ENCODE measurements at places on chromosomes 2 and 18.

- H3K4me3 ChIP-seq = no peak overlapping the region
- DNase-seq = no peak
- no peaks in the 10 kb centered on the region for H3K27me3 ChIP-seq
- H3K4me1 ChIP-seq = peaks cover 23% of the 10 kb centered on the region
These were observed 20.6 kb downstream of the NPAS2 start for GRCh38 chr2:100840519-100840918.

DNA sequence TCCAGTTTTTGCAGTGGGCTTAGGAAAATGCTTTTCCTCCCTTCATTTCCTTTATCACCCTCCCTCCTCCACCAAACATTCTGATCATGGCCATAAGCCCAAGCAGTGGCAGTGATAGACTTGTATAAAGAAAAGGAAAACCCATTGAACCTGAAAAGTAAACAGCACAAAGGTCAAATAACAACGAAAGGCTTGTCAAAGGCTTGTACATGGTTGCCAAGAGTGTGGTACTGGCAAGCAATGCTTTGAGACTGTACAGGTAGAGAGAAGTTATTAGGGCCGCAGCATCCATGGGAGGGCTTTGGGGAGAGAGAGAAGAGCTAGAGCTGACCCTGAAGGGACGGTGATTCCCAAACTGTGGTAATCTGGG lies 2.1 kb upstream of the VWA3B start:
- peaks cover 18% of the 10 kb centered on the region for H3K4me1 ChIP-seq
- no peak overlapping the region for H3K4me3 ChIP-seq
- H3K36me3 ChIP-seq = no peaks in the 10 kb centered on the region
- no peak for DNase-seq

GRCh38 chr2:127530245-127531140 lies 4.2 kb upstream of the IWS1 start:
- H3K27me3 ChIP-seq = no peaks in the 10 kb centered on the region
- H3K4me1 ChIP-seq = peaks cover 7% of the 10 kb centered on the region
- H3K36me3 ChIP-seq = no peaks in the 10 kb centered on the region
- H3K4me3 ChIP-seq = no peak overlapping the region

DNA sequence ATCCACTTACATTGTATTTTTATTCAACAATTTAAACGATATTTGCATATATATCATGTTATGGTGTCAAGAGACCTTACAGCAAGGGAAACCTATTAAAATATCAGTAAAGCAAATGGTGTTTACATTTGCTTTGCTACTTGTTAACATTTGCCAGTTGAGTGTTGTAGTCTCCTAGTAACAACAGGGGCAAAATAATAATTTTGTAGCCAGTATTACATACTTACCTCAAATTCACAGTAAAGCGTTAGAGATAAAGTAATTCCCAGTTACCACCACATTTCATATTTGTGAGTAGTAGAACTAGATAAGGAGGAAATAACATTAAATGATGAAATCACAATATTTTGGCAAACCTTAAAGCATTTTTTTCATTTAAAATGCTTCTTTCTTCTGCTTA lies 71.3 kb downstream of the FASTKD2 start:
- no peaks in the 10 kb centered on the region for H3K27me3 ChIP-seq
- H3K4me3 ChIP-seq = no peak overlapping the region
- no peaks in the 10 kb centered on the region for H3K36me3 ChIP-seq
- no peak for DNase-seq
- peaks cover 31% of the 10 kb centered on the region for H3K4me1 ChIP-seq

DNA sequence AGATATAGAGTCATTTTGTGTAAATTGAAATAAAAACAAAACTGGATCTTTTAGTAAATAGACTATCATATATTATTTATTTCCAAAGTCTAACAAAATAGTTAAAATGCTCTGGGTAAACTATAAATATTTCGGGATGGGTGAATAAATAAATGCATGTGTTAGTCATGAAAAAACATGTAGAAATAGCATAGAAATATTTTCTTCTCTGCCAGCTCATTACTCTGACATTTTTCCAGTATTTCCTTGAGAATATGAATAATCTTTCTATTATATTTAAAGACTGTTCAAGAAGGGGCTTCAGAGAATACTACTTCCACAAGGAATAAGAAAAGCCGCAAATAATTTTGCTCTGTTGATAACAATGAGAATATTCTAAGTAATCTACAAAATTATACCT lies 880.4 kb downstream of the TRIB2 start:
- H3K27ac ChIP-seq = no peak overlapping the region
- no peaks in the 10 kb centered on the region for H3K27me3 ChIP-seq
- H3K4me3 ChIP-seq = no peak overlapping the region

DNA sequence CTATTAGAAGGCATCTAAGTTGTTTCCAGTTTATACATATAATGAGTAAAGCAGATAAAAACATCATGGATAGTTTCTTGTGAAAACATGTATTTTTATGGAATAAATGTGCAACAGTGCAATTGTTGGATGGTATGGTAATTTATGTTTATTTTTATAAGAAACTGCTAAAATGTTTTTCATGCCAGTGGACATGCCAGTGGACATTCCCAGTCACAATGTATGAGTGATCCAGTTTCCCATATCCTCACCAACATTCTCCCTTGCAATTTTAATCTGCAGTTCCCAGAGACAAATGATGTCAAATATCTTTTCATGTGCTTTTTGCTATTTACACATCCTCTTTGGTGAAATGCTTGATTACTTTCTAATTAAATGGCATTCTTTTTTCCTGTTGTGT lies 818.6 kb downstream of the SUCLG1 start:
- no peak for DNase-seq
- no peak overlapping the region for H3K27ac ChIP-seq
- H3K36me3 ChIP-seq = no peaks in the 10 kb centered on the region
- H3K4me3 ChIP-seq = no peak overlapping the region

Measured in esophagus muscularis mucosa (tissue), 4 donors.